ENCODE measurements at places on chromosomes 16 and 17. TPM values are rescaled to one million over a fixed set of nuclear protein-coding genes. Genes with fewer than 3 reads are reported as not detected.

HELZ gene
- 28.0 TPM for total RNA-seq

ELMO3 gene
- 0.60 TPM for total RNA-seq

RSPRY1 gene
- total RNA-seq: 30.0 TPM

EXOC7 gene
- total RNA-seq: 60.7 TPM

PHOSPHO1 gene
- total RNA-seq: 0.54 TPM

MAPK8IP3 gene
- 20.5 TPM for total RNA-seq

TPSD1 gene
- not detected for total RNA-seq

SYNGR3 gene
- 0.25 TPM for total RNA-seq

LITAFD gene
- total RNA-seq: not detected

TSNAXIP1 gene
- total RNA-seq: 0.20 TPM

GDPD3 gene
- total RNA-seq: 0.80 TPM

C17orf75 gene
- 10.0 TPM for total RNA-seq

ARL6IP1 gene
- total RNA-seq: 287 TPM

KRTAP4-1 gene
- total RNA-seq: not detected

CES5A gene
- total RNA-seq: not detected

ADAM11 gene
- 0.05 TPM for total RNA-seq

CES3 gene
- not detected for total RNA-seq

TMEM231 gene
- total RNA-seq: 4.0 TPM

COX11 gene
- 76.5 TPM for total RNA-seq

CCL2 gene
- total RNA-seq: 184 TPM

PABPN1L gene
- total RNA-seq: not detected

SPATA32 gene
- total RNA-seq: not detected

SLC16A13 gene
- total RNA-seq: 5.2 TPM

ACAP1 gene
- total RNA-seq: not detected

PYY gene
- not detected for total RNA-seq

NFE2L1 gene
- total RNA-seq: 100 TPM

WIPI1 gene
- total RNA-seq: 50.2 TPM

PRR29 gene
- total RNA-seq: not detected

CD19 gene
- not detected for total RNA-seq

SLFN14 gene
- total RNA-seq: not detected

LCAT gene
- 3.7 TPM for total RNA-seq

EPX gene
- total RNA-seq: not detected

RGS9 gene
- 0.33 TPM for total RNA-seq

ITGAD gene
- not detected for total RNA-seq

SLC25A10 gene
- total RNA-seq: 27.1 TPM

MMP25 gene
- total RNA-seq: under 0.01 TPM

TMEM97 gene
- total RNA-seq: 21.3 TPM

GHDC gene
- total RNA-seq: 10.9 TPM

WFDC1 gene
- total RNA-seq: not detected

Data from mammary microvascular endothelial cell (primary cell).